ENCODE measurements at places on chromosomes 12 and 14. TPM values are rescaled to one million over a fixed set of nuclear protein-coding genes. Genes with fewer than 3 reads are reported as not detected.
A peak's percentile ranks its signal among the peaks of the same experiment; 100 is the strongest.

Gene BAG5
- 22.7 TPM for total RNA-seq

- no peak for DNase-seq
Observed at GRCh38 chr12:109890620-109891170, 9.4 kb upstream of the TCHP start.

Gene ERP27
- 0.93 TPM for total RNA-seq

DNA sequence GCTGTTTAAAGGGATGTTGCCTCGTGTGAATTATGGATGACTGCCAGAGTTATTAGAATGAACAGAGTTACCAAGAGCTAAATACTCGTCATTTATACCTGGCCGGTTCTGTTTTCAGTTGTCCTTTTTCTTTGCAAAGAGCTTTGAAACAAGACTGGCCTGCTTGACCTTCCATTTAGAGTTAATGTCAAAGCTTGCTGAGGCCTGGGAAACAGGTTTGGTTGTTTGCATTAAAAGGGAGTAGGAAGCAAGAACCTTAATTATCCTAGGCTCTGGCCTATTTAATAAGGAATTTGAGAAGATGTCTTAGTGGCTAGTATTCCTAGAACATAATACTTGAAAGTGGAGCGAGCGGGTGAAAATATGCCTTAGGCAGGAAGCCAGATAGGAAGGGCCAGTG is 233.3 kb downstream of the CACNA1C start:
- DNase-seq, result no peak

Gene MNAT1
- total RNA-seq, result 26.5 TPM

Gene FAR2
- total RNA-seq, result 1.2 TPM

Gene PTPRB
- 0.10 TPM for total RNA-seq

DNA sequence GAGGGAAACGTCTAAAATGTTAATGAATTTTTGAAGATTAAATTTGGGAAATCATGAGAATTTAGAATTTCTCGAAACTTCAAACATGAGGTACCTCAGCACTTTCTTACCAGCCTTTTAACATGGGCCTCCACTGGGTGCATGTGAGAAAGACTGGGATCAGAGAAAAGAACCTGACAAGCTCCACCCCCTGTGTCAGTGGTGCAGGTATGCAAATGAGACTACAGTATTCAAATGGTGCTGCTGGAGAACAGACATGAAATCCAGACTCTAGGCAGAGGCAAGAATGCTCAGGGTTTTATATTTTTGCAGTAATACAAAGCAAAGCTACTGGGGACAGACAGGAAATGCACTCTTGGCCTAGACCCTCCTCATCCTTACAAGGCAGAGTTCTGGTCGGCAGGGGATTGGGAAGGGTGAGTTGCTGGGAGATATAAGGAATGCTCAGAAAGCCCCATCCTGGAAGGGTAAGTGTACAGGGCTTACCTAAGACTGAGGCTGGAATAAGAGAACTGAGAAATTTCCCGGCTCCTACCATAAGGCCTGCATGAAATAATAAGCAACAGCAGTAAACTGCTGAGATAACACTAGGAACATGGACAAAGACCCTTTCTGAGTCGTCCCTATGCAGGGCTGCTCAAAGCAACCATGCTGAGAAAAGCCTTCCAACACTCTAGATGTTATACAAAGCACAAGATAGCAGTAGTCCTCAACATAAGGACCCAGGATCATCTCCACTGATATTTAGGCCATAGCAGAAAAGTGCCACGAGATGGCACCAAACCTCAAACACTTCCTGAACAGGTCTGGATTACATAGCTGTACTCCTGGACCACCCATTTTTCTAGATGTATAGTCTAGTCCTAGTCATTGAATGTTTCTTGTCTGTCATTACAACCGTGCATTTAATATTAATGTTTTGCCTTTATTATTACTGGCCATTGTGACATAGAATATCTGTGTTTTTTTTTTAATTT is 260.8 kb downstream of the RASSF9 start:
- DNase-seq, result peak; percentile 13

Gene GMPR2
- 59.8 TPM for total RNA-seq

- no peak for DNase-seq
Observed at GRCh38 chr12:19179986-19180385, 50.5 kb downstream of the PLEKHA5 start.

DNA sequence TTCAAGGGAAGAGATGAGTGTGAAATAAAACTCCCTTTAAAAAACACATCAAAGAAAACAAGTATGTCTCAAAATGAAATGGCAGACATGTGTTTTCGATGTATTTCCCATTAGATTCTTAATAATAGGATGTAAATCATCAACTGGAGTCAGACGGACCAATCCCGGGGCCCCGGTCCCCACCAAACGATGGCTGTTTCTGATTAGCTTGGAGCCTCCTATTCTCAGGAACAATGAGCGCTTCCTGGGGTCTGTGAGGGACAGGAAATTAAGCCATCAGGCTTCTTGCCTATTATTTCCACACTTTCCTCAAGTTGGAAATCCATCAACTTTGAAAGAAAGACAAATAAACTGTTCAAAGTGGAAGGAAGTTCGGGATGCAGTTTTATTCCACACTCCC is 179.4 kb downstream of the EFCAB11 start:
- no peak for DNase-seq

DNA sequence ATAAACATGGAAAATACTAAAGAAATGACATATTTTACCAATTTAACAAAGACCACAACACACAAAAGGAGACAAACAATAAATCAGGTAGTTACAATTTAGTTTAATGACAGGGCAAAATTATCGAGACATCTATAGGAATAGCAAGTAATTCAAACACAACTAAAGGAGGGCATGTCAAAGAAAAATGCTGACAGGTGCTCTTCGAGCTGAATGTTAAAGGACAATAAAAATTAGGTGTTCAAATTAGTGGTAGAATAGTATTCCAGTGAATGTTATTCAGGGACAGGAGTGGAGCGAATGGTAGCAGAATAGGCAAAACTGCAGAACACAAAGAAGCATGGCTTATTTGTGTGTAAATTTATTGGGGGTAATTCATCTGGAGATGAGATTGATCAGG is 1004.3 kb upstream of the FBXO33 start:
- no peak for DNase-seq

GRCh38 chr14:88975043-88975830 is 150.8 kb downstream of the TTC8 start:
- no peak for DNase-seq

Gene KLHL33
- 0.08 TPM for total RNA-seq

Gene FBRSL1
- total RNA-seq, result 55.1 TPM

- DNase-seq, result no peak
Observed at GRCh38 chr14:73612339-73613045, at the start of gene ACOT6. TSS of gene ACOT6 (plus strand) at chr14:73612517. CDS start at chr14:73612572, 55 bp downstream.

DNA sequence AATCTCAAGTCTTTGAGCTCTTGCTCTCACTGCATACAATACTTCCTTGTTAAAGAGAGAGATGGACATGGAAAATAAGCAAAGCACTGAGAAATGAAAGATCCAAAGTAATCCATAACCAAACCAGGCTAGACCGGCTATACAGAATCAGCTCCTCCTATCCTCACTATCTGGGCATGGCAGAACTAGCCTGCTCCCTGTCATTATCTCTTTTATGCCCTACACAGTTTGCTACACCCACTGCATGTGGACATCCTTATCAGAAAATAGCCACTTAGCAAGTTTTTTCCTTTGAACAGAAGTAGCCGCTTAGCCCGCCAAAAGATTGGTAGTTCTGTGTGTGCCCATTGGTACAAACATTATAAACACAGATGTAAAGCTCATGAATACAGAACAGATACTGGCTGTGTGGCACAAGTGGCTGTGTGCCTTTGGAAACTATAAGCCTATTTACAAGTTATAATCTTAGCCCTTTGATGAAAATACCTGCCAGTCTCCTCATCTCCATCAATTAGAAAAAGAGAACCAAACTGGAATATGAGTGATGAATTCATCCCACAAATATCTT is 34.7 kb downstream of the SPTB start:
- DNase-seq, result no peak

- DNase-seq, result no peak
Observed at GRCh38 chr14:89700801-89701200, 253.7 kb downstream of the EFCAB11 start.

Gene HVCN1
- 87.1 TPM for total RNA-seq

DNA sequence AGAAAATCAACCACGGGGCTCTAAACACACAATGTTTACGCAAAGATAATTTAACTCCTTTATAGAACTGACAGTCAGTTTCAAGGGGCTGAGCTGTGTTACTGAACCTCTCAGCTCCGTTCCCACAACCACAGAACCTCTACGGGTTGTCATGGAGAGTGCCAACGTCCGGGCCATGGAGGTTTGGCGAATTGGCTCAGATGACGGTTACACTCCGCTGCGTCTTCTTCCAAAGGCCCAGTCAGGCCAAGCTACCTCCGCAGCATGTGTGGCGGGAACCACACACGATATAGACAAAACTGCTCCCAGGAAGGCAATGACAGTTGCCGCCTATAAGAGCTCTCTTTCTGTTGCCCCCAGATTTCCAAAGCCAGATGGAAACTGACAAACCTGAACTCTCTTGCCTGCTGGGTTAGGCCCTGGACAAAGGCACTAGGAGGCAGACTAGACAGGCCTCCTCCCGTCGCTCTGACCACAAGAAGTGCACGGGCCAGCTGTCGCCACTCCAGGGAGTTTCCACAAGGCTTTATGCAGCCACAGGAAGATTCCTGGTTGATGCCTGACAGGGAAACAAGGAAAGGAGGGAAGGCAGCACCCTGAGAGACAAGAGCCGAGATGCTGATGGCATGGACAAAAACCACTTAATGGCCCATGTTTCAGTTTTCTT is 30.3 kb downstream of the CCDC88C start:
- no peak for DNase-seq

- no peak for DNase-seq
Observed at GRCh38 chr12:29611906-29612305, 114.4 kb upstream of the OVCH1 start.

DNA sequence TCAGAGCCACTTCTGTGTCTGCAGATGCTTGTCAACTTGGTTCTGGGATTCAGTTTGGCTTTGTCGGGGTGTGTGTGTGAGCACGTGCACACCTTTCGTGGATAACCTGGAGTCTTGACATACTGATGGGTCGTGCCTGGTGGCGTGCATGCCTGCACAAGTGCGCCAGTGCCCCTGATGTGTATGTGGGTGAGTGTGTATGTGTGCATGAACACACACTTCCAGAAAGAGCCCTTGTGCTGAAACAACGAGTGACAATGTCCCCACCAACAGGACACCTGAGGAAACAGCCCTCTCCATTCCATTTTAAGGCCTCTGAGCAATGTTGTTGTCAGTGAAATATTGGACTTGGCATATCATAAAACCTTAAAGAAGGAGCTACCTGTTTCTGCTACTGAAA is 53.9 kb downstream of the SMUG1 start:
- DNase-seq, result no peak

GRCh38 chr14:32304296-32304695 is 24.8 kb upstream of the AKAP6 start:
- no peak for DNase-seq

- DNase-seq, result no peak
Observed at GRCh38 chr14:59085207-59085739, 103.2 kb upstream of the DAAM1 start.

DNA sequence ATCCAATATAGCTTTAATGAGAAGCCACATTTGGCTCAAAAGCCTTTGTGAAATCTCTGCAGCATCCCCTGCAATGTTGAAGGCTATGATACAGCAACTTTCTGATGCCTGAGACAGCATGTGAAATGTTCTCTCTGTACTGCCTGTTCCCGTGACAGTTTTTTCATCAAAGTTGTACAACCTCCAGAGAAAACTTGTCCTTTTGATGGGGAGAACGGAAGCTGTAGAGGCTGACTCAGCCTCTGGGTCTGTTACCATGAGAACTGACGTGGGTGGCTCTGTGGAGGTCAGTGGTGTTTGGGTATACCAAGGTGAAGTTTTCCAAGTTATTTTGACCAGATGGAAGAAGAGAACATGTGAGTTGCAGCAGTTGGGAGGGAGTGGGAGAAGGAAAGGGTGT is 17.0 kb downstream of the SLC4A8 start:
- no peak for DNase-seq

Gene NXPH4
- 0.26 TPM for total RNA-seq

DNA sequence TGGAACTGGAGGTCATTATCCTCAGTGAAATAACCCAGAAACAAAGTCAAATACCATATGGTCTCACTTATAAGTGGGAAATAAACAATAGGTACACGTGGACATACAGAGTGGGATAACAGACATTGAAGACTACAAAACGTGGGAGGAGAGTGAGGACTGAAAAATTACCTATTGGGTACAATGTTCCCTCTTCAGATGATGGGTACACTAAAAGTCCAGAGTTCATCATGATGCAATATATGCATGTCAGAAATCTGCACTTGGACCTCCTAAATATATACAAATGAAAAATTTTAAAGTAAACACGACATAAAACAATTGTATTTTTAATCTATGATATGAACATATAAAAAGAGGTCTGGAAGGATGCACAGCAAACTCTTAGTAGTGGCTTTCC is 71.2 kb downstream of the SLC38A4 start:
- DNase-seq, result no peak

DNA sequence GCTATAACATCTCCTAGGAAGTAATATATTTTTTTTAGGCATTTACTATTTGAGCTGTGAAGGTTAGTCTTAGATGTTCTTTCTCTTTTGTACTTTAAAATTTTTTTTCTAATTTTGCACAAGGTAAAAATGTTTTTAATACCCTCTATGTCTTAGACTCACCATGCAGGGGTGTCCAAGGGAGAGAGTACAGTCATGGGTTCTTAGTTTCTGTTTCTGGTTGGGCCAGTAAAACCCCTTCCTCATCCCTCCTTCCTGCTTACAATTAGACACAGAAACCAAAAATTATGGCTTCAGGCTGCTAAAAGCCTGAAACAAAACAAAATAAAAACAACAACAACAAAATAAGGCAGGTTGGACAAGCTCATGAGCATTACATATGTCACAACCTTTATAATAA is 193.0 kb downstream of the SYT1 start:
- no peak for DNase-seq

GRCh38 chr12:52946797-52947547 is 1.9 kb upstream of the KRT18 start:
- no peak for DNase-seq

Gene RAPGEF3
- total RNA-seq, result 0.64 TPM

Data from GM12878 (cell line).